ENCODE measurements at places on chromosomes 2 and 18. TPM values are rescaled to one million over a fixed set of nuclear protein-coding genes. Genes with fewer than 3 reads are reported as not detected.
A peak's percentile ranks its signal among the peaks of the same experiment; 100 is the strongest.

DNA sequence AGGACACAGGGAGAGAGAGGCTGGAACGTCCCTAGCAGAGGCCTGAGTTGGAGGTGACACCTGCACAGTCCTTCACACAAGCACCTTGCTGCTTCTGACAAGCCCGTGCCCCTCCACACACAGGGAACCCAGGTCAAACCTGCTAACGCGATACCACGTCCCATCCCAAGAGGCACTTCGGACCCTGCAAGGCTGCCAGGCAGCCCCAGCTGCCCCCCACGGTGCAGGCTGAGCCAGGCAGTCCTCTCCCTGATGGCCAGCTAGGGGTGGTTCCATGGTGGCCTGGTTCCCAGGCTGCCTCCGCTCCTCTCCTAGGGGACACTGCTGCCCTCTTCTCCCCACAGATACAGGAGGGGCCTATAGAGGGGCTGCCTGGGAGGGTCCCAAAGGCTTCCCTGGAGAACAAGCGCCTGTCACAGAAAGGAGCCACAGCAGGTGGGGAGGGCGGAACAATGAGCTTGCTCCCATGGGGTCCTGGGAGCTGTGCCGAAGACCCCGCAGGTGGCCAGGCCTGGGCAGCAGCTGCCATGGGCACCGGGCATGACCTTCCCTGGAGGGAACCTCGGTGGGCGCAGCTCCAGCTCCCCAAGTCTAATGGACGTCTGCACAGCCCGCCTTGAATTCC, 434.2 kb upstream of the MYT1L start:
- no peak overlapping the region for H3K27ac ChIP-seq
- no peak for DNase-seq
- H3K27me3 ChIP-seq: no peaks in the 10 kb centered on the region
- no peak overlapping the region for H3K4me3 ChIP-seq
- H3K4me1 ChIP-seq: no peaks in the 10 kb centered on the region
- no peaks in the 10 kb centered on the region for H3K36me3 ChIP-seq

The KATNAL2 gene
- polyA plus RNA-seq: 1.0 TPM

- no peak overlapping the region for H3K27ac ChIP-seq
- H3K4me3 ChIP-seq: no peak overlapping the region
- H3K36me3 ChIP-seq: no peaks in the 10 kb centered on the region
- DNase-seq: no peak
- H3K4me1 ChIP-seq: no peaks in the 10 kb centered on the region
Observed at GRCh38 chr2:214543386-214543955, 132.6 kb downstream of the VWC2L start.

DNA sequence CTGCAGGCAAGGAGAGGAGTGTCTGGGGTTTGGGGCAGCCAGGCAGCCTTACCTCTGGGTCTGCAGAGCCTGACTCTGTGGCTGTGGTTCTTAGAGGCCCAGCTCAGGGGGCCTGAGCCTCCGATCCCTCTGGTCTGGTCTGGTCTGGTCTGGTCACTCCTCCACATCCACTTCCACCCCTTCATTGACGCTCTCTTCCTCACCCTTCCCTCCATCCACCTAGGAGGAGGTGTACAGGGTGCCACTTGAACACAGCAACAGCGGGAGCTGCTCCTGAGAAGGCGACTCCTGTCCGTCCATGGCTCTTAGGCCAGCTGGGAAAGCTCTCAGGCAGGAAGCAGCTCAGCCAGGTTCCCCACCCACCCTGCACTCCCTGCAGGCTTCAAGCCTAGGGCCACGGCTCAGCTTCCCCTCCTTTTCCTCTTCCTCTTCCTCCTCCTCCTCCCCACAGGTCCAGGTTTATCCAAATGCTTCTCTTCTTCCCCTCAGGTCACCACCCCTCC, 16.9 kb downstream of the GPR55 start:
- no peaks in the 10 kb centered on the region for H3K36me3 ChIP-seq
- H3K27me3 ChIP-seq: peaks cover 10% of the 10 kb centered on the region
- H3K4me3 ChIP-seq: no peak overlapping the region
- H3K27ac ChIP-seq: no peak overlapping the region
- no peak for DNase-seq
- peaks cover 18% of the 10 kb centered on the region for H3K4me1 ChIP-seq

GRCh38 chr2:26566081-26566375, 75.1 kb downstream of the CIB4 start:
- DNase-seq: no peak
- peaks cover 12% of the 10 kb centered on the region for H3K4me1 ChIP-seq
- peaks cover 83% of the 10 kb centered on the region for H3K27me3 ChIP-seq
- H3K27ac ChIP-seq: no peak overlapping the region

- peaks cover 86% of the 10 kb centered on the region for H3K27me3 ChIP-seq
- peaks cover 36% of the 10 kb centered on the region for H3K4me1 ChIP-seq
- no peak for DNase-seq
Observed at GRCh38 chr2:45000341-45000901, 8.8 kb downstream of the SIX2 start.

DNA sequence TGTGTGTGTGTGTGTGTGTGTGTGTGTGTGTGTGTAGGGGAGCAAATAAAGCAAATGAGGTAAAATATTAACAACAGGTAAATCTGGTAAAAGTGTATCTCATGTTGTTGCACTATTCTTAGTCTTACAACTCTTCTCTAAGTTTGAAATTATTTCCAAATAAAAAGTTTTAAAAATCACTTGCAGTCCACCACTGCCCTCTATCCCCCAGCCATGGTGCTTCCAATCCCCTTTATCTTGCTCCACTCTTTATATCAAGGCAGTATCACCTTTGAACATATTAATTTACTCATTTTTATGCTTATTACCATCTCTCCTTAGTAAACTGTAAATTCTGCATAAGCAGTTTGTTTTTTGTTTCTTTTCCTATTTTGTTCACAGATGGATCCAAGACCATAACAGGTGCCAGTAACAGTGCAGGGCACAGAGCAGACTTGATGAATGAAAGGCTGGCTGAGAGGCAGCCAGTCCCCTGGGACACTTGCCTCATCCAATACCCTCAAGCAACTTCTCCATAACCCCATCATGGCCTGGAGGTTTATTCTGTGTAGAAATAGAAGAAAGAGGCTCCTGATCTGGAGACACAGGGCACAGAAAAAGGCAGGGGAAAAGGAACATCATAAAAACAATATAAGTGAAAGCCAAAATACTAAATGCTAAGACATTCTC, 67.6 kb downstream of the LDAH start:
- DNase-seq: no peak
- no peak overlapping the region for H3K4me3 ChIP-seq
- H3K4me1 ChIP-seq: peaks cover 3% of the 10 kb centered on the region
- H3K27ac ChIP-seq: no peak overlapping the region
- H3K36me3 ChIP-seq: peaks cover 42% of the 10 kb centered on the region
- no peaks in the 10 kb centered on the region for H3K27me3 ChIP-seq

- no peaks in the 10 kb centered on the region for H3K36me3 ChIP-seq
- H3K27me3 ChIP-seq: no peaks in the 10 kb centered on the region
- H3K4me1 ChIP-seq: no peaks in the 10 kb centered on the region
- H3K4me3 ChIP-seq: no peak overlapping the region
- H3K27ac ChIP-seq: no peak overlapping the region
Observed at GRCh38 chr2:4101936-4102335, 398.6 kb downstream of the DCDC2C start.

DNA sequence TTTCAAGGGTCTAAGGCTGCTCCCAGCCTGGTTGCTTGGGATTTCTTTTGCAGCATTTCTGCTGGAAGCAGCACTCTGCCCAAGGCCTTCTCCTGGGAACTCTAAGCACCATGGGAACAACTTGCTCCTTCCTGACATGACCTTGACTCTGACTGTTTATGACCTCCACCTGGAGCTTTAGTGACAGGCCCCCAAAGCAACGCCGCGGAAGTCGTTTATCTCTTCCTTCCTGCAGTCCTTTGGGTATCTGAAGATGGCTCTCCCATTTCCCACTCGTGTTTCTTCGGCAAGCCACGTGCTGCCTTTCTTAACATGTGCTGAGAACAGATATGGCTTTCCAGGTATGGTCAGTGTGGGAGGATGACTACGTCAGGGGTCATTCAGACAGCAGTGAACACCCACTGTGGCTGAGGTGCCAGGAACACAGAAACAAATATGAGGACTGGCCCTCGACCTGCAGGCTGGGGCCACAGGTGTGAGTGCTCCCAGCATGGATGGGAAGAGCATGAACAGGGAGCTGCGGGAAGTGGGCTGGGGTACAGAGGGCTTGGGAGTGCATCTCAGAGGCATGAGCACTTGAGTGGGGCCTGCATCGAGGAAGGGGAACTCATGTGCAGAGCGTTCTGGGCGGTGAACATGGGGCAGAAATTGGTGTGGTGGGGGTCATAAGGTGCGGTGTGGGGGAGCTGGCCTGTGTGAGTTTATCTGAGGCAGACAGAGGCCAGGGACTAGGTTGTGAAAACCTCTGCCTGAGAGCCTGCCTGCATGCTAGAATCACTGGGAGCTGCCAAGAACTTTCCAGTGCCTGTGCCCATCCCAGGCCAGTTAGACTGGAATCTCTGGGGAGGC, 140.5 kb downstream of the TSN start:
- no peaks in the 10 kb centered on the region for H3K36me3 ChIP-seq
- H3K27ac ChIP-seq: no peak overlapping the region
- no peak for DNase-seq
- peaks cover 13% of the 10 kb centered on the region for H3K27me3 ChIP-seq
- H3K4me1 ChIP-seq: peaks cover 3% of the 10 kb centered on the region

DNA sequence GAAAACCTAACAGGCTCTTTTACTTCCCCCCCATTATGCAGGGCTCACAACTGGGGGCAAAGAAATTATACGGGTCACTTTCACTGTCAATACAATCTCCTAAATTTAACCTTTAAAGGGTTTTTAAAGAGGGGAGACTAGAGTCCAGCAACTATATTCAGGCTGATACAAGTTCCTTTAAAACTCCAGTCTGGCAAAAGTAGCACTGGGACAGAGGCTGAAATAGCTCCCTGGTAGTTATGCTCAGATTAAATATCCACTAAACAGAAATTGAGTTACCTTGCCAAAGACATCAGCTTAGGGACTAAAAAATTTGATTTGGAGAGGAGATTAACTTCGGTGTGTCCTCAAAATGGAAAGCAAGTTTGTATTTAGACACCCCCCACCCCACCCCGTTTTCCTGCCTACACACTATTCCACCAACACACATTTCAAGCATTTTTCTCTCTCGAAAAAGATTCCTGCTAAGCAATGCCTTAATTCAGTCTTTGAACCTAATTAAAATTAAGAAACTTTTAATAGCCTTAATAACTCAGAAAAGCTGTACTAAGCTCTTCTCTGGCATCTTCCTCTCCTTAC, 127.2 kb downstream of the OSBPL1A start:
- DNase-seq: no peak
- peaks cover 4% of the 10 kb centered on the region for H3K27me3 ChIP-seq
- peaks cover 20% of the 10 kb centered on the region for H3K4me1 ChIP-seq
- H3K4me3 ChIP-seq: peak overlapping the region; percentile 81
- H3K36me3 ChIP-seq: no peaks in the 10 kb centered on the region

GRCh38 chr2:130845505-130846085, 8.9 kb downstream of the ARHGEF4 start:
- H3K4me3 ChIP-seq: no peak overlapping the region
- H3K27ac ChIP-seq: no peak overlapping the region
- no peaks in the 10 kb centered on the region for H3K36me3 ChIP-seq
- H3K4me1 ChIP-seq: no peaks in the 10 kb centered on the region

- peaks cover 26% of the 10 kb centered on the region for H3K36me3 ChIP-seq
- DNase-seq: no peak
- H3K27ac ChIP-seq: no peak overlapping the region
- peaks cover 47% of the 10 kb centered on the region for H3K4me1 ChIP-seq
- no peak overlapping the region for H3K4me3 ChIP-seq
Observed at GRCh38 chr2:216117561-216118340, 8.6 kb downstream of the XRCC5 start.

- no peaks in the 10 kb centered on the region for H3K36me3 ChIP-seq
- no peak overlapping the region for H3K4me3 ChIP-seq
- H3K27me3 ChIP-seq: no peaks in the 10 kb centered on the region
- no peak overlapping the region for H3K27ac ChIP-seq
Observed at GRCh38 chr18:54616220-54616848, 25.3 kb downstream of the DYNAP start.

DNA sequence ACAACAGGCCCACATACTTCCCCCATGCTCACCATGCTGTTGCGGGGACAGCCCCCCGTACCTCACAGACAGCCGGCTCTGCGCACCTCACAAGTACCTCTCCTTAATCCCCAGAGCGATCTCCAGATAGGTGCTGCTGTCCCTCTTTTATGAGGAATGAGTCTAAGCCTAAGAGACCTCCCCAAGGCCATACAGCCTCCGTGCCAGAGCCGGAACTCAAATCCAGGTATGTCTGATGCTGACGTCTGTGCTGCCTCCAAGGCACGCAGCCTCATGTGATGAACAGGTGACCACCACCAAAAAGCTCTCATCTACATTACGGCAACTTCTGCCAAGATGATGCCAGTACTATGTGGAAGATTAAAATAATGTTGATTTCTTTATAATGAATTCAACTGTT, 85.2 kb downstream of the EIPR1 start:
- no peaks in the 10 kb centered on the region for H3K27me3 ChIP-seq
- H3K36me3 ChIP-seq: no peaks in the 10 kb centered on the region
- H3K4me3 ChIP-seq: no peak overlapping the region
- H3K27ac ChIP-seq: no peak overlapping the region
- H3K4me1 ChIP-seq: peaks cover 16% of the 10 kb centered on the region
- DNase-seq: no peak

The MEP1B gene
- polyA plus RNA-seq: not detected

The SH3RF3 gene
- polyA plus RNA-seq: 0.05 TPM

- no peak overlapping the region for H3K4me3 ChIP-seq
- no peak overlapping the region for H3K27ac ChIP-seq
- H3K4me1 ChIP-seq: no peaks in the 10 kb centered on the region
- no peaks in the 10 kb centered on the region for H3K27me3 ChIP-seq
Observed at GRCh38 chr2:83959266-83959665, 499.8 kb downstream of the SUCLG1 start.

The SP140L gene
- 50.9 TPM for polyA plus RNA-seq

The DUSP19 gene
- 0.04 TPM for polyA plus RNA-seq

The SLC40A1 gene
- 1.9 TPM for polyA plus RNA-seq

DNA sequence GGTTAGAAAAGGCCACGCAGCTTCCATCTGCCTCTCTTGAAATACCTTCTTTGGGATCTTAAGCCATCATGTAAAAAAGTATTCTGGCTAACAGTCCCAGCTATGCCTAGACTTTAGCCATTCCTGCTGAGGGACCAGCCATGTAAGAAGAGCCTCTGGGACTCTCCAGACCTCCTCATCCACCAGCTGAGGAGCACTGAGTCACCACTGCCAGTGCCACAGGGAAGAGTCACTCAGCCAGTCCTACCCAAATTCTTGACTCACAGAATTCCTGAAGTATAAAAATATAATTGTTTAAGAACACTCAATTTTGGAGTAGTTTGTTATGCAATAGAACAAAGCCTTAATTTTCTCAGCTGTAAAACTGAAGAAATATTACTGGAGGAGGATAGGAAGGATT, 436.7 kb downstream of the ZEB2 start:
- no peaks in the 10 kb centered on the region for H3K4me1 ChIP-seq
- DNase-seq: no peak
- no peak overlapping the region for H3K4me3 ChIP-seq
- no peaks in the 10 kb centered on the region for H3K27me3 ChIP-seq

DNA sequence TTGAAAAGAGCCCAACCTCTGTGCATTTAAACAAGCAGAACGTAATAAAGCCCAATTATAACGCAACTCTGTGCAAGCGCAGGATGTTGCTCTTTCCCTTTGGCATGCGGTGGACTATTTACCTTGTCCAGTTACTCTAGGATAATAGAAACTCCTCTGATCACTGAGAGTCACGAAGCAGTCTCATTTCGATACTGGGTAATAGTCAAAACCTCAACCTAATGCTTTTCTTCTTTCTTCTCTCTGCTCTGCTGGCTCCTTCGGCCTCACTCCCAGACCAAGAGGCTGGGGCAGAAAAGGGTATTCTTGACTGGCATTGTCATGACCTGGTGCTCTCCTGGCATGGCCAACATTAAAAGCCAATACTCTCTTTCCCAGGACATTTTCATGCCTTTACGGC, 89.7 kb upstream of the GCFC2 start:
- no peak overlapping the region for H3K27ac ChIP-seq
- DNase-seq: no peak
- no peaks in the 10 kb centered on the region for H3K36me3 ChIP-seq
- peaks cover 8% of the 10 kb centered on the region for H3K27me3 ChIP-seq
- H3K4me1 ChIP-seq: no peaks in the 10 kb centered on the region

The LONRF2 gene
- not detected for polyA plus RNA-seq
